Type B pancreatic cell (in vitro differentiated cells): ENCODE measurements at places on chromosomes 13 and 19.

GRCh38 chr19:40813182-40813581 is 14.2 kb downstream of the EGLN2 start:
- H3K36me3 ChIP-seq: peaks cover 5% of the 10 kb centered on the region
- peak overlapping the region; percentile 95 for H3K27ac ChIP-seq
- DNase-seq: no peak

GRCh38 chr19:16591803-16592556 is 19.8 kb upstream of the SLC35E1 start:
- H3K27ac ChIP-seq: no peak overlapping the region
- no peaks in the 10 kb centered on the region for H3K36me3 ChIP-seq
- H3K4me3 ChIP-seq: no peak overlapping the region

DNA sequence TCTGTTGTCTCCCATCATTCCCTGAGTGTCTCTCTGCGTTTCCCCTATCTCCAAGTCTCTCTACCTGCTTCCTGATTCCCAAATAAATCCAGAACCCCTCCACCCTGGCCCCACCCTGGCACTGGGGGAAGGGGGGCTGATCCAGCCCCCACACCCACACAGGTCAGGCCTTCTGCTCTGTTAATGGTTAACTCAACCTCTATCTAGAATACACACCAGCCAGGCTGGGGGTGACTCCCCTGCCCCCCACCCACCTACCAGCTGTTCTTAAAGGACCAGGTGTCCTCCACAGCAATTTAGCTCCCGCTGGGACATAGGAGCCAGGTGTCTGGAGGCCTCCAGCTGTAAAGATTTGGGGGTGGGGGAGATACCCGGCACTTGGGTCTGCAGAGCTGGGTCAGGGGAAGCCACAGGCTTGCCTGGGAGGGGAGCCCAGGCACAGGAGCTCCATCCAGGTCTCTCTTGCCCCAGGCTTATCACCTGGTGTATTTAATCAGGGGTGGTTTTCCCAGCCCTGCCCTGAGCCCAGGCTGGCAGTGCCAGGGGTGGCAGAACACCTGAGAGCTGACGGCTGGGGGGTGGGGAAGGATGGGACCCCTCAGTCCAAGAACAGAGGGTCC is 3.9 kb downstream of the IRF2BP1 start:
- peak overlapping the region; percentile 78 for H3K27ac ChIP-seq
- H3K4me1 ChIP-seq: peaks cover 35% of the 10 kb centered on the region
- DNase-seq: no peak
- peaks cover 4% of the 10 kb centered on the region for H3K27me3 ChIP-seq
- peak overlapping the region; percentile 94 for H3K4me3 ChIP-seq

GRCh38 chr19:18660051-18660910 is 23.2 kb upstream of the CRTC1 start:
- H3K36me3 ChIP-seq: no peaks in the 10 kb centered on the region
- no peak overlapping the region for H3K4me3 ChIP-seq
- no peaks in the 10 kb centered on the region for H3K27me3 ChIP-seq

GRCh38 chr19:4257025-4257424 is 10.1 kb downstream of the YJU2 start:
- DNase-seq: no peak
- no peak overlapping the region for H3K4me3 ChIP-seq
- H3K27me3 ChIP-seq: no peaks in the 10 kb centered on the region
- H3K27ac ChIP-seq: no peak overlapping the region

GRCh38 chr19:3535563-3535965 is 3.4 kb upstream of the TEKTIP1 start:
- H3K4me1 ChIP-seq: peaks cover 8% of the 10 kb centered on the region
- no peak overlapping the region for H3K4me3 ChIP-seq
- peak overlapping the region; percentile 64 for H3K27ac ChIP-seq
- no peak for DNase-seq
- H3K27me3 ChIP-seq: no peaks in the 10 kb centered on the region

- H3K4me1 ChIP-seq: no peaks in the 10 kb centered on the region
- no peak overlapping the region for H3K4me3 ChIP-seq
- H3K27me3 ChIP-seq: no peaks in the 10 kb centered on the region
- DNase-seq: no peak
Measured at GRCh38 chr13:88031980-88032559, 360.9 kb downstream of the SLITRK5 start.

GRCh38 chr13:21458451-21458812 is 671 bp downstream of the ZDHHC20 start:
- no peak for DNase-seq
- no peaks in the 10 kb centered on the region for H3K27me3 ChIP-seq
- H3K36me3 ChIP-seq: peaks cover 21% of the 10 kb centered on the region
- H3K4me1 ChIP-seq: peaks cover 16% of the 10 kb centered on the region

GRCh38 chr13:40375489-40376171 is 290.8 kb downstream of the FOXO1 start:
- peaks cover 6% of the 10 kb centered on the region for H3K27me3 ChIP-seq
- H3K4me3 ChIP-seq: no peak overlapping the region
- H3K27ac ChIP-seq: no peak overlapping the region
- H3K36me3 ChIP-seq: no peaks in the 10 kb centered on the region
- no peak for DNase-seq

DNA sequence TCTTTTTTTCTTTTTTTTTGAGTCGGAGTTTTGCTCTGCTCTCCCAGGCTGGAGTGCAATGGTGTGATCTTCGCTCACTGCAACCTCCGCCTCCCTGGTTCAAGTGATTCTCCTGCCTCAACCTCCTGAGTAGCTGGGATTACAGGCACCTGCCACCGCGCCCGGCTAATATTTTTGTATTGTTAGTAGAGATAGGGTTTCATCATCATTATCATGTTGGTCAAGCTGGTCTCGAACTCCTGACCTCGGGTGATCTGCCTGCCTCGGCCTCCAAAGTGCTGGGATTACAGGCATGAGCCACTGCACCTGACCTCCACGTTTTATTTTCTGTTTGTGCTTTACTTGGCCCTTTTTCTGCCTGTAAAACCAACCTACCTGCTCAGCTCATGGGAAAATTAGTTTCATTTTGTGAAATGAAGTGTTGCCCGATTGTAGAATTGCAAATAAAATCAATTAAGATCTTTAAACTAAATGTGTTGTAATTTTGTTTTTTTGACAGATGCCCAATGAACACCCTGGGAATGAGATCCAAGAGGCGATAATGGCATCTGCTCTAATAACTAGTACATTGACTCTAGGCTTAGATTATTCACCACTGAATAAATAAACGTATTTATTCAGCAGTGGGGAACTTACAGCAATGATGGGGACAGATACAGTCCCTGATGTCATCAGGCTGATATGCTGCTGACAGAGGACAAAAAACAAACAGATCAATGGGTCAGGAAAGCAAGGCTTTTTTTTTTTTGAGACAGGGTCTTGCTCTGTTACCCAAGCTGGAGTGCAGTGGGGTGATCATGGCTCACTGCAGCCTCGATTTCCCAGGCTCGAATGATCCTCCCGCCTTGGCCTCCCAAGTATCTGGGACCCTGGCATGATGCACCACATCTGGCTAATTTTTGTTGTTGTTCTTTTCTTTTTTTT is 2.2 kb upstream of the RAB11B start:
- H3K27ac ChIP-seq: peak overlapping the region; percentile 76
- H3K27me3 ChIP-seq: no peaks in the 10 kb centered on the region
- DNase-seq: no peak
- H3K36me3 ChIP-seq: peaks cover 8% of the 10 kb centered on the region
- H3K4me1 ChIP-seq: peaks cover 34% of the 10 kb centered on the region

DNA sequence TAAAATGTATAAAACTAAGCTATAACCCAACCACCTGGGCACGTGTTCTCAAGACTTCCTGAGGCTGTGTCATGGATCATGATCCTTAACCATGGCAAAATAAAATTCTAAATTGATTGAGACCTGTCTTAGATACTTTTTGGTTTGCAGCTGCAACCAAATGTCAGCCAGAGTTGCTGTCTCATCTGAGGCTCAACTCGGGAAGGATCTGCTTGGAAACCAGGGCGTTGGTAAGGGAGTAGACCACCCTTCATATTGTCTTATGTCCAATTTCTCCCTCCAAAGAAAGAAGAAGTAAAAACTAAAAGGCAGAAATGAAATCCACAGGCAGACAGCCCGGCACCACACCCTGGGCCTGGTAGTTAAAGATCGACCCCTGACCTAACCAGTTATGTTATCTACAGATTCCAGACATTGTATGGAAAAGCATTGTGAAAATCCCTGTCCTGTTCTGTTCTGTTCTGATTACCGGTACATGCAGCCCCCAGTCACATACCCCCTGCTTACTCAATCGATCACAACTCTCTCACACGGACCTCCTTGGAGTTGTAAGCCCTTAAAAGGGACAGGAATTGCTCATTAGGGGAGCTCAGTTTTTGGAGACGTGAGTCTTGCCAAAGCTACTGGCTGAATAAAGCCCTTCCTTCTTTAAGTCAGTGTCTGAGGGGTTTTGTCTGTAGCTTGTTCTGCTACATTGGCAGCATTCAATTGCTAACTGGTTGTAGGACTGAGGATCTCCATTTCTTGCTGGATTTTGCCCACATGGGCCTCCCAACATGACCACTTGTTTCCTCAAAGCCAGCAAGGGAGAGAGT is 22.9 kb upstream of the IGSF23 start:
- H3K27ac ChIP-seq: peak overlapping the region; percentile 58
- no peaks in the 10 kb centered on the region for H3K4me1 ChIP-seq
- H3K4me3 ChIP-seq: no peak overlapping the region
- no peak for DNase-seq
- H3K27me3 ChIP-seq: peaks cover 8% of the 10 kb centered on the region

DNA sequence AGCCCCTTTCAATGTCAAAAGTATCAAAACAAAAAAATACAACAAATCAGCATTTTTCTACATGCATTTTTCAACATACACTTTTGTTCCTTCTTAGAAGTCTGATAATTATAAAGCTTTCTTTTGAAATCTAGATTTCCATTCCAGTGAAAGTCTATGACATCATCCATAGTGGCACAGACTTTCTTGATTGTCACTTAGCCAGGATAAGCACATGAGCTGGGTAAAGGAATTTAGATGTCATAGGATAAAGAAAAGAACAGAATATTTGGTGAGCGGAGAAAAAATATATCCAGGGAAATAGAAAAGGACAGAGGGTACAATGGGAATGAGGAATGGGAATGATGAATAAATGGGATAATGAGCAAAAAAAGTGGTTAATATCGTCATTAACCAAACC is 15.1 kb upstream of the TRPC4 start:
- DNase-seq: no peak
- H3K36me3 ChIP-seq: no peaks in the 10 kb centered on the region
- H3K27me3 ChIP-seq: no peaks in the 10 kb centered on the region
- H3K4me3 ChIP-seq: no peak overlapping the region
- H3K4me1 ChIP-seq: no peaks in the 10 kb centered on the region

DNA sequence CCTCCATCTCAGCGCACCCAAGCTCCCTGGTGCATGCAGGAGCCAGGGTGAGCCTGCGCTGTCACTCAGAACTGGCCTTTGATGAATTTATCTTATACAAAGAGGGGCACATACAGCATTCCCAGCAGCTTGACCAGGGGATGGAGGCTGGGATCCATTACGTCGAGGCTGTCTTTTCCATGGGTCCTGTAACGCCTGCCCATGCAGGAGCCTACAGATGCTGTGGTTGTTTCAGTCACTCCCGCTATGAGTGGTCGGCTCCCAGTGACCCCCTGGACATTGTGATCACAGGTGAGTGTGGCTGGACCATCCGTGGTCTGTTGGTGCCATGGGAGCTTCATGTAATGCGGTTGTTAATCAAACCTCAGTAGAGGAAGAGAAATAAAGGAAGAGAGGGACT is 33.0 kb downstream of the LAIR2 start:
- no peak overlapping the region for H3K27ac ChIP-seq
- H3K4me3 ChIP-seq: no peak overlapping the region
- DNase-seq: no peak
- peaks cover 3% of the 10 kb centered on the region for H3K36me3 ChIP-seq
- H3K27me3 ChIP-seq: no peaks in the 10 kb centered on the region

DNA sequence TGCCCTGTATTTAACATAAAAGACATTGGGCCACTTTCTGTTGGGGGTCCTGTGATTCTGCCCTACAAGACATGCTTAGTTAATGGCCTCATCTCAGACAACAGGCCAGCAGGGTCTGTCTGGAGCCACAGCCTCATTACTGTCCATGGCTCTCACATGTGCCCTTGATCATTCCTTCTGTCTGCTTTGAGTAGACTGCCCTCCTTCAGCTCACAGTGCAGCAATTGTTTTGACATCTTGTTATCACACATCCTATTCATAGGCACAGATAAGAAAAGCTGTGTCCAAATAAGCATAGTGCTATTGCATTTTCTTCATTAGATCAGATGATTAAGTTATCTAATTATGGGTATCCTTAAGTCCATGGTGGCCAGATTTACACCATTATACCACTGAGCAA is 127.9 kb downstream of the KCTD12 start:
- no peaks in the 10 kb centered on the region for H3K36me3 ChIP-seq
- H3K27me3 ChIP-seq: no peaks in the 10 kb centered on the region
- no peak overlapping the region for H3K27ac ChIP-seq
- peaks cover 15% of the 10 kb centered on the region for H3K4me1 ChIP-seq

DNA sequence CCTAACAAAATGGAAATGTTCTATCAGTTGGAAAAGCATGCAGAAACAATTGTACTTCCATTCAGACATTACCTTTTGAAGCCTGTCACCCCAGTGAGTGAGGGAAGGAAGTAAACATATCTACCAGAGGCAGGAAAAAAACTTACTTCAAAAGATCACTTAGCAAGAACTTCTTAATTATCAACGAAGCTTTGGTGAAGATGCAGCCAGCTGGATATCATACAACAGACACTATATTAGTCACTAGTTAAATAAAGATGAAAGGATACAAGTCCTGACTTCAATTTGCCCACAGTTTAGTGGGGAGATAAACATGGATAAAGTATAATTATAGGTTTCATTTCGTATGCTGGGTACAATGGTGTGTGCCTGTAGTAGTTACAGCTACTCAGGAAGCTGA is 148.8 kb downstream of the TNFRSF19 start:
- H3K27me3 ChIP-seq: no peaks in the 10 kb centered on the region
- H3K4me3 ChIP-seq: no peak overlapping the region
- no peak for DNase-seq
- no peak overlapping the region for H3K27ac ChIP-seq
- peaks cover 16% of the 10 kb centered on the region for H3K4me1 ChIP-seq

GRCh38 chr19:31676271-31677004 is 327.2 kb upstream of the TSHZ3 start:
- no peak overlapping the region for H3K27ac ChIP-seq
- DNase-seq: no peak
- H3K36me3 ChIP-seq: no peaks in the 10 kb centered on the region
- no peak overlapping the region for H3K4me3 ChIP-seq
